ENCODE measurements at places on chromosomes 7 and 10.
A peak's percentile ranks its signal among the peaks of the same experiment; 100 is the strongest.

DNA sequence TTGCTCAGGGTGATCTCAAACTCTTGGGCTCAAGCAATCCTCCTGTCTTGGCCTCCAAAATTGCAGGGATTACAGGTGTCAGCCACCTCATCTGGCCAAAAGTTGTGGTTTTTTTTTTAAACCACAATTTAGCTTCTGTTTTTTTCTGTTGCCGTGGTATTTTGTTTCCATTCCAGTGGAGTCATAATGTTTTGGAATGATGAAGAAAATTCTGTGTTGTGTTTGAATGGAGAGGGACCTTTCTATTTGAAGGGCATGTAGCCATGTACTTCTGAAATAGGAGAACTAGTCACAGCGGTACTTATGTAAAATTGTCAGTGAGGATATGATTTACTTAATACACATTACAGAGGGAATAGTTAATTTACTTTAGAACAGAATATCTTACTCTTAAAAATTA is 201.3 kb downstream of the ARL4A start:
- no peak for DNase-seq

DNA sequence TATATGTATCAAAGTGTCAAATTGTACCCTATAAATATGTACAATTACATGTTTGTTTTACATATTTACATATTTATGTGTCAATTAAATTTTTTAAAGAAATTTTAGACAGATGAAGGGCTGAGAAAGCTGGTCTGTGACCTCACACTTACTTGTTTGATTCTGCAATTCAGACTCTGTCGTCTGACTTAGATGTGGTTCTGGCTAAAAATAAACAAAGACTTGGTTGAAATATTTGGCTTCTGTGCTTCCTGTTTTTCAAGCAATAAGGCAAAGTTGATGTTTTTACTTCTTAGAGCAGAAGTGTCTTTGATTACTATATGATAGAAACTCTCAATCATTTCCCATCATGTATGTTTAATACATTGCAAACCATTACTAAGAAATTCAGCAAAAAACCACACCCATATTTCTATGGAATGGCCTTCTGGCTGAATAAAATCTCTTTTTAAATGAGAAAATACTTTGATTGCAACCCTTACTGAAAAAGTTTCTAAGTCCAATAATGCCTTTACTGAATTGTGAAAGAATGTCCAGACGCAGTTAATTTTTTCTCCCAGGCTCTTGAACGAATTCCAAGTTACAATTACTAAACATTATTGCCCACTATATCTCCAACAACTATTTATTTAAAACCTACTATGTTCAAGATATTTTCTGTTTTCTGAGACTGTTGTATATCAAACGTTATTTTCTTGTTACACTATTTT is 59.5 kb upstream of the PRKG1 start:
- DNase-seq = no peak

DNA sequence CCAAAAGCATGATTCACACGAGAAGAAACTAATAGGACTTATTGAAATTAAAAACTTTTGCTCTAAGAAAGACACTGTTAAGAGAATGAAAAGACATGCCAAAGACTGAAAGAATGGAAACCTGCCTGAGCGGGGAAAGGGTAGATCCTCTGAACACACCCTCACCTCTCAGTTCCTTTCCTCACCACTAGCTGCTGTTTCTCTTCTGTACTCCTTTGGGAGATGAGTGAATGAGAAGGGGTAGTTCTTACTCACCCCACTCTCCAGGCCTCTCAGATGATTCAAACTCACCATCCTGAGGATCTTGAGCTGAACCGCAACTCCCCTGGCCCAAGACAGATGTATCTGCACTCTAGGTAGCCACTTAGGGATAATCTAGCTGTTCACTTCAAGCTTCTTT is 41.9 kb downstream of the IQUB start:
- DNase-seq = no peak

DNA sequence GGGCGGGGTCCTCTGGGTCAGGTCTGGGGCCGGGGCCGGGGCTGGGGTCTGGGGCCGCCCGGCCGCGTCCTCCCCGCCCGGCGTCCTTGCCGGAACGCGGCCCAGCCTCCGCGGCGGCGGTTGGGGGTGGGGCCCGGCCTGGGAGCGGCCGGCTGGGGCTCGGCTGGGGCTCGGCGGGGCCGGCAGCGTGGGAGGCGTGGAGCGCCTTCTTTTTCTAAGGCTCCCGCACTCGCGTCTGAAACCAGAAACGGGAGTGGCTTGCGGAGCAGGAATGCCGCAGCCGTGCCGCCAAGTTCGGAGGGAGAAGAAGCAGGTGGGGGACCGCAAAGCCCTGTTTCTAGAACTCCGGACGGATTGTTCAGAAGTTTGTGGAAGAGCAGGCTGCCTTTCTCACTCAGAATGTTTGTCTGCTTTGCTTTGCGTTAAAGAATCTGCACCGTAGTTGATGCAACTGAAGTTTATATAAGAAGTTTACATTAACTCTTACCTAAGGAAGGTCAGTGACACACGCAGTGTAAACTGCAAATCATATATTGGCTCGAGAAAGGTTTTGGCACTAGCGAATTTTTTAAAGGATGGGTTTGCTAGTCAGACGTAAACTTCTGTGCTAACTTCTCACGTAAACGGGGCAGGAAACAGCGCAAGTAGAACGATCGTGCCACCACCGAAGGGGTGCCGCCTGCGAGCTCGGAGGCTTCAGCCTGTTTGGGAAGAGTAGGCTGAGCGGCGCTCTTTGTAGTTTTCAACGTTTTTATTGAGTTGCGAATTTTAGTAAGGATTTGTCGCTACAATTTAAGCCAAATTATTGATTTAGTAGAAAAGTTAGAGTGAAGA is 729 bp downstream of the DNAJB6 start:
- no peak for DNase-seq

GRCh38 chr7:45054442-45054841 is 34.3 kb downstream of the NACAD start:
- DNase-seq = no peak

GRCh38 chr7:134355927-134356326 is 39.2 kb upstream of the SLC35B4 start:
- no peak for DNase-seq

DNA sequence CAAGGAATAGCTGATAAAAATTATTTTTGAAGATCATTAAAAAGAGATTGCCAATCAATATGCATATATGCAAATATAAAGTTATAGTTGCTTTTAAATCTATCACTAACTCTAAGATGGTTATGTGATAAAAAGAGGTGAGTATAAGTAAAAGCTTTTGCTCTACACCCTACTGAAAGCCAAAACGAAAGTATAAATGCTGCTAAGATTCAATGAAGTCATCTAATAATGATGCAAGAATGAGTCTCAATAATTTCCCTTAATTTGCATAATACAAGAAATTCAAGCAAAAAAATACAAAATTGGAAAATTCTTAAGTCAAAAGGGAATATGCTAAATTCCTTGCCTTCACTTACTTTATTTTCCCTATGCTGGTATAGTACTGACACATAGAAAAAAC is 75.2 kb downstream of the WAPL start:
- no peak for DNase-seq

DNA sequence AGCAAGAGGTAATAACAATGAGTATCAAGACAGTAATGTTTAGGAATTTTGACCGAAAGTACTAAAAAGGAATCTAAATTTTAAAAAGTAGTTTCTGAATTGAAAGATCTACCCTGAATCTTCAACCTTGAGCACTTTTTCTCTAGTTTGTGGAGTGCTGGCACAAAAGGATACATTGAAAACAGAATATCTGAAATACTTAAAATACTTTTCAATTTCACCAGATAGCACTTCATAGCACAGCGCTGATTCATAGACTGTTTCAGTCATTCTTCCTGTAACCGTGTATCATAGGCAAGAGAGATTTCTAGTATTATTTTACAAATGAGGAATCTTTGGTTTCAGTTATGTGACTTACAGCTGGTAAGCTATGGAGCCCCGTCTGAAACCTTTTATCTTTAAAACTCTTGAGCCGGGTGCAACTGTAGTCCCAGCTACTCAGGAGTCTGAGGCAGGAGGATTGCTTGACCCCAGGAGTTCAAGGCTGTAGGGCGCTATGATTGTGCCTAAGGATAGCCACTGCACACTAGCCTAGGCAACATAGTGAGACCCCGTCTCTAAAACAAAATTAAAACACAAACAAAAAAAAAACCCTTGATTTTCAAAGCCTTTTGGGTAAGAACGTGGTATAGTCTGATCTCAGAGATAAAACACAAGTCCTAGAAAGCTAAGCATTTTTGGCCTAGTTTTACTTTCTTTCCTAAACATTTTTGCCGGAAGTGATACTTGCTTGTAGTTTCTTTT is 35.1 kb downstream of the FHIP2A start:
- no peak for DNase-seq

- no peak for DNase-seq
Measured at GRCh38 chr7:45003789-45004188, 3.8 kb downstream of the CCM2 start.

GRCh38 chr7:94997547-94997946 is 90.2 kb downstream of the PPP1R9A start:
- DNase-seq = no peak

DNA sequence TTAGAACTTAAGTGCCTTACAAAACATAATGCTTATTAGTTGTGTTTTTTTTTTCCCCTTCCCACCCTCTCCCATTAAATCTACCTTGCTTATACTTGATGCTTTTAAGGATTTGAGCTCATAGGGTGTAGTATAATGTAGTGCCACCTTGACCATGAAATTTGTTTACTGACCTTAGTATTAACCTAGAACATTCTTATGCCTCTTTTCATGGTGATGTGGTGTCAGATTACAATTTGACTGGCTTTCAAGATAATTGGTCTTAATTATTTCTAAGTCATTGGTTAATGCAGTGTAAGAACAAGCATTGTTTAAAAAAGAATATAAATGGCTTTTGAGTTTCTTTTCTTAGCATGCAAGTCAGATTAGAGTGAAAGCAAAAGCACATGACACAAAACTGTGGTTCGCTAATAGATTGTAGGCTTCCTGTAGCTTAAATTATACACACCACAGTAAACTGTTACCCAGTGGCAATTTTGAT is 61.8 kb downstream of the ADD3 start:
- peak; percentile 11 for DNase-seq

DNA sequence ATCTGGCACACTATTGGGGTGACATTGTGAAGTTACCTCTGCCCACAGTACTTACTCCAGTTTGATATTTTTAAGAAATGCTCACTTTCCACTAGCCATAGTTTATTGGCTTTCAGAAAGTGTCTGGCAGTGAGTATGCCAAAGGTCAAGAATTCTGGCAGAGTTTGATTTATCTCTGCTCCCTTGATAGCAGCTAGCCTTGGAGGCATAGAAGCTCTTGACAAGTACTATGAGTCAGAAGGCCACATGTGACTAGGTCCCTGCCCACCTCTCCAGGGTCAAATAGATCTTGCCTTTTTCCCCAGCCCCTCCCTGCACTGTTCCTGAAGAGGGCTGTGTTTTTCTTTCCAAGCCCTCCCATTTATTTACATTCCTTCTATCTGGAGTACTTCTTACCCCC is 202.2 kb downstream of the AUTS2 start:
- DNase-seq = peak; percentile 6

DNA sequence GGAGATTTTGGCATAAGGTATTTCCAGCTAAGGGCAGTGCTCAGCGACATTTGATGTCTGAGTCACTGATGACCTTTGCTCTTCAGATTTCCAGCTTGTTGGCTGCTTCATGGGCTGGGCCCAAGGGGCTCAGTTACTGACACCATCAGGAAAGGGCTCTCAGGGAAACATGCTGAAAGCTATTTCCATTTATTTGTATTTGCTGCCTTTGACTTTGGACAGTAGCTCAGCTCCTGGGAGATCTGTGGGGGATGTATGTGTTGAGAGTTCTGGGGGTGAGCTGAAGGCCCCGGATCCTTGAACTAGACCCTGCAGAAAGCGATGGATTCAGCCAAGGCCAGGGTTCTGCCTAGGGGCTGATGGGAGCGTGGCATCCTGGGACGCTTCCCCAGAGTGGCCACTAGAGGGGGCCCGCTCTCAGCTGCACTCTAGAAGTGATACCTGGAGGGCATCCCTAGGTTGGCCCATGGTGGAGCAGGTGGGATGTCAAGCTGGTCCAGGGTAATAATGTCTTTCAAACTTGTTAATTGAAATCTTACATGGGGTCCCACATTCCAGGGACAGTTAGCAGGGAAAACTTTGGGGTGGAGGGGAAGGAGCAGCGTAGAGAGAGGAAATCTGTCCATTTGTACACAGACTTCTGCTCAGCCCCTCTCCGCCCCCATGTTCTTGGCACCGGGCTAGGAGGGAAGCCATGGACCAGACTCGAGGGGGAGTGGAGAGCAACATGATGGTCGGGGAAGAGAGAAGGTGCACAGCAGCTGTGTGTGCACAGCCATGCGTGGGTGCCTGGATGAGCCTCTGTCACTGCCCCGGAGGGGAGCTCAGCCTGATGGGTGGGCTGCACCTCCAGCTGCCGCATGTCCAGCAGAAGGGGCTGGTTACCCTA is 3.0 kb upstream of the BTBD16 start:
- DNase-seq = peak; percentile 22

- DNase-seq = peak; percentile 60
Measured at GRCh38 chr7:15832996-15833395, 146.5 kb upstream of the MEOX2 start.

- no peak for DNase-seq
Measured at GRCh38 chr7:35869810-35870209, 69.0 kb downstream of the SEPTIN7 start.

DNA sequence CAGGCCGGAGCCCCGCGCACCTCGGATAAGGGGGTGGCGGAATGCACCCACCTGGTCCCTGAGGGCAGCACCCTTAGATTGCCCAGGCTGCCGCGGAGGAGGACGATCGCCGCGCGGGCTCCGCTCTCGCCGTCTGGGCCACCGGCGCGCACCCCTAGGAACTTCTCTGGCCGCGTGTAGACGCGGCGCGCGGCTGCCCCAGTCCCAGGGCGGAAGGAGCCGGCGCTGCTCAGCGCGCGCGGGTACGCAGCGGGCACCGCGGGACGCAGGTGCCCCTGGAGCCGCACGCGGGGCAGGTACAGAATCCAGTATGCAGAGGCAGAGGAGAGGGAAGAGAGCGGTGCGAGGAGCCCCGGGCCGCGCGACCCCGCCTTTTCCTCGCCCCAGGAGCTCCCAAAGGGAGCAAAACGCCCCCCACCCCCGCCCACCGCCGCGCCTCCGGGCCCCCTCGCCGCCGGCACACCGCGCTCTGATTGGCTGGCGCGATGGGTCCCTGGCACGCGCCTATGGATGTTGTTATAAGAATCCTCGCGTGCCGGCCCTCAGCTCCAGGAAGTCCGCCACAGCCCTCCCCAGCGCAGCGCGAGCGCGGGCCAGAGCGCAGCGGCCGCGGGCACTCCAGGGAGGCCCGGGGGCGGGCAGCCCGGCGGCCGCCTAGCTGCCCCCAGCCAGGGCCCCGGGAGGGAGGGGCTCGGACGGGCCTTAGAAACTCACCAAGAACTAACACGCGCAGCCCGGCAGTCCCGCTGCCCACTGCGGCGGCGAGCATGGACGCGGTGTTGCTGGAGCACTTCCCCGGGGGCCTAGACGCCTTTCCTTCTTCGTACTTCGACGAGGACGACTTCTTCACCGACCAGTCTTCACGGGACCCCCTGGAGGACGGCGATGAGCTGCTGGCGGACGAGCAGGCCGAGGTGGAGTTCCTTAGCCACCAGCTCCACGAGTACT is at the start of gene PTF1A:
PTF1A (plus strand) TSS at position 549 of the 948 bp plus-strand sequence; CDS start at position 768, 219 bp downstream.
- DNase-seq = no peak

DNA sequence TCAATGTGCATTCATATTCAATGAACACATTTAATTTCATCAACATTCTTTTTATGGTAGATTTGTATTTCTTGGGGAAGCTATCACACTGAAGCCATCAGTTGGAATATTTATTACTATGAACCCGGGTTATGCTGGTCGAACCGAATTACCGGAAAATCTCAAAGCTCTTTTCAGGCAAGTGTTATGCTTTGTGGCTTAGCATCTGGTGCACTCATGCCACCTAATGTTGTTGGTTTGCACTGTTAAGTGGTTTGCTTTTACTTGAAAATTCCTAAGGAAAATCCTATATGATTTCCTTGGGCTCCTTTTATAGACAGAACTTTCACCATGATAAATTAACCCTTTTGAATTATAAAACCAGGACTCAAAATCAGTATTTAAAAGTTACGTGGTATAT is 147.9 kb downstream of the DNAH11 start:
- DNase-seq = no peak
